OCI-LY7 (cell line): ENCODE measurements at places on chromosomes 16 and 17.

DNA sequence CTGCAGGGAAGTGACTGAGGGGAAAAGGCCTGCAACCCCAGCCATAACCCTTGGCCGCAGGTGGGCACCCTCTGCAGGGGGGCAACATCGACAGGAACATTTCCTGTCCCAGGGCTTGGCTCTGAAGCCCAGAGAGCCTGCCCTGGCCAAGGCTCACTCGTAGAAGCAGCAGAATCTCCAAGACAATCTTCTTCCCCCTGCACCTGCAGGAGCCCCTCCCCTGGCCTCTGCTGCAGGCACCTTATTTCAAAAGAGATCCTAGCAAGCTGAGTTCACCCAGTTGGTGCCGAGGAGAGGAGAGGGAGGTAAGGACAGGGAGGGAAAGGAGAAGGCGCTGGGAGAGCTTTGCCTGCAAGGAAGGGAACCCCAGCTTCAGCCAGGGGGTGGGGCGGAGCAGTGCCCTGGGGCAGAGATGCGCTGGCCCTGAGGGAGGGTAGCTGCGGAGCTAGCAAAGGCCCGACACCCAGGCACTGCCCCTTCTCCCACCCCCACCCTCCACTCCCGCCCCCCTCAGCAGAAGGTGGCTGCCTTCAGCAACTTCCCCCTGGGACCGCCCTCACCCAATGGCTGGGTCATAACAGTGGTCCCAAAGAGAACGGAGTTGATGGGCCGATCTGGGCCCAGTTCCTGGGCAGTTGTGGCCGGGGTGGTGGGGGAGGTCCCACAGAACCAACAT, 104.3 kb upstream of the TNRC6C start:
- no peak for DNase-seq

GRCh38 chr17:51372345-51373004, 112.1 kb downstream of the UTP18 start:
- DNase-seq: peak; percentile 94

- DNase-seq: no peak
Measured at GRCh38 chr16:72976438-72977064, 71.4 kb downstream of the ZFHX3 start.

DNA sequence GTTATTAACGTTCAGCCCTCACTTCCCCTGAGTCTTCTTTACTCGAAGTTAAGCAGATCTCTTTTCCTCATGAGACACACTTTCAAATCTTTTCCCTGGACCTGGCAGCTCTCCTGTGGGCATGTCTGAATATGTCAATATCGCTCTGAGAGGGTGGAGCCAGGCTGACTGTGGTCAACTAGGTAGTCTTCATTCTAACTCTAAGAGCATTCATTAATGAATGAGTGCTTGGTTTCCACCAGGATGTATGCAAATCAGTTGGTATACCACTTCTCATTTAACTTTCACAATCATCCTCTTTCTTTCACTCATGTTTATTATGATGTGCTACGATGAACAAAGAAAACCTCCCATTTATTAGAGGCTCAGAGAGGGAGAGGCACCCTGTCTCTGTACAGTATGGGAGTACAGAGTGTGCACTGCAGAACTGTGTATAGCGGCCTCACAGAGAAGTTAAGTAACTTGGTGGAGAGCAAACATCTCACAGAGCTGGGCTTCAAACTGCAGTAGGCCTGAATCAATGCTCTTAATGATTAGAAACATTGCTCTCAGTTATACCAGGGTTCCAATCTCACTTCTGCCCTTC, 39.9 kb downstream of the OTOA start:
- no peak for DNase-seq

DNA sequence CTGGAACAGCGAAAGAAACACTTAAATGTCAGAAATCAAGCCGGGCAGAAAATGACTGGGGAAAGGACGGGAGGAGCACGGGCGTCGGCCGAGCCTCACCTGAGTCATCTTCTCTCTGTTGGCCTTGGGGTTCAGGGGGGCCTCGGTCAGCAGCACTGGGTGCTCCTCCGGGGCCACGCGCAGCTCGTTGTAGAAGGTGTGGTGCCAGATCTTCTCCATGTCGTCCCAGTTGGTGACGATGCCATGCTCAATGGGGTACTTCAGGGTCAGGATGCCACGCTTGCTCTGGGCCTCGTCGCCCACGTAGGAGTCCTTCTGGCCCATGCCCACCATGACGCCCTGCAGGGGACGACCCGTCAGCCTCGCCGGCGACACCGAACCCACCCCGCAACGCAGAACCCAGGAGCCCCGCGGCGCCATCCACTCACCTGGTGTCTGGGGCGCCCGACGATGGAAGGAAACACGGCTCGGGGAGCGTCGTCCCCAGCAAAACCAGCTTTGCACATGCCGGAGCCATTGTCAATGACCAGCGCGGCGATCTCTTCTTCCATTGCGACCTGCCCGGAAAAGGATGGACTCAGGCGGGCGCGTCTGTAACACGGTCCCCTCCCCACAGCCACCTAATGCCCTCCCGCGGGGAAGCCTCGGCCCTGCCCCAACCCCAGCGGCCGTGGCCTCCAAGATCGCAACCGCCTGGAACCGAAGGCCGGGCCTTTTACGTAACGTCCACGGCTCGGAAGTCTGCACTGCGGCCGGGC, 616 bp downstream of the ACTG1 start:
- peak; percentile 52 for DNase-seq

DNA sequence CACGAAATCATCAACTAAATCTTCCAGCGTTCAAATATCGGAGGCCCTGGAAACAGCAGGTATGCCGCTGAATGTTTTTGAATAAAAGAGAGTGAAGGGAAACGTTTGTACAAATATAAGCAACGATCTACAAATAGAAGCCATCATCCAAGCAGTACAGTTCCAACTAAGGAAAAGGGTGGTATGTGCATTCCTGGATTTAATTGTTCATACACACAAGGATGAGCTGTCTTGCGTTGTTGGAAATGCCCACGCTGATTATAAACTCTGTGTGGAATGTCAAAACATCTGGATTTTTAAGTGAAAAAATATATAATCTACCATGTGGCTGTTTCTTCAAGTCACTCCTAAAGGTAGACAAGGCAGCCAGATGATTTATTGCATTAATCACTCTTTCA, 191.8 kb upstream of the HSBP1 start:
- DNase-seq: no peak

DNA sequence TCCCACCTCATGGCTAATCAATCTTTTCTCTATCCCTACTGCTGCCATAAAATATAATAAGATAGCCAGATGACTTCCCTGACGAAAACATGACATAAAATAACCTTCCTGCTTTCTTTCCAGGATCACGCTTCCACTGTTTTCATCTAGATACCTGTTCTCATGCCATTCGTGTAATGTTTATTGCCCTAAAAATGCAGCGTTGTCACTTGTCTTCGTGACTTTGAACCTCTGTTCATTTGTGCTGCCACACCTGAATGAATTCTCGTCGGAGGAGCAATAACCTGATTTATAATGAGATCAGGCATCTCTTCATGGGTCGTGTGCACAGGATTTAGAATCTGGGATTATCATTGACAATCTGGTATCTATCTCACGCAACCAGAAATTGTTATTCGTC, 1401.9 kb downstream of the CDH11 start:
- DNase-seq: no peak

DNA sequence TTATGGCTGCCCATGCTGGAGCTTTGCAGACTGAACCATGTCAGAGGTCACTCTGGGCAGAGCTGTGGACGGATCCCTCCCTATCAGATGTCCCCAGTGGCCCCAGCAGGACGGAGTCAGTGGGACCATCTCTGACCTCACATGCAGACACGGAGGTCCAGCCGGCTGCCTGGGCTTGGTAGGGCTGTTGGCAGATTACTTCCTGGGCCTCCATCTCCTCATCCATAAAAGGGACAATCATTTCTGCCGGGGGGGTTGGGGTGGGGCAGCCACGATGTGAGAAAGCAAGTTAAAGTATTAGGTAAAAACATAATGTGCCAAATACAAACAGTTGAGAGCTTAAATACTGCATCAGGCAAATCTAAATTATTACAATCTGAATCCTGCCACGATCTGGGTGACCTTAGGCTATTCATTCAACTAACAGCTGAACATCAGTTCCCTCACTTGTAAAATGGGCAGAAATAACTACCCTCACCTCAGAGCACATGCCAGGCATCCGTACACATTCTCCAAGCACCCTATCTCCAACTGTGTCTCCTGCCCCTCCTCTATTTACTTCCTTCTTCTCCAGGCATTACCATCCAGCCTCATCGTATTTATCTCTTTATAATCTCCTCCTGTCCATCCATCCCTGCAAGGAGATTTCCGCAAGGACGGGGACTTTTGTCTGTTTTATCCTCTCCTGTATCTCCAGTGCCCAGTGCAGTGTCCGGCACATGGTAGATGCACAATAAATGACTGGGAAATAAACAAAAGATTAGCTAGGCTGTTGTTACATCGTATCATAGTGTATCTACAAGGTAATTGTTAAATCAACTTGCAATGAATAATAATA, 192.3 kb upstream of the FOXF1 start:
- DNase-seq: no peak

DNA sequence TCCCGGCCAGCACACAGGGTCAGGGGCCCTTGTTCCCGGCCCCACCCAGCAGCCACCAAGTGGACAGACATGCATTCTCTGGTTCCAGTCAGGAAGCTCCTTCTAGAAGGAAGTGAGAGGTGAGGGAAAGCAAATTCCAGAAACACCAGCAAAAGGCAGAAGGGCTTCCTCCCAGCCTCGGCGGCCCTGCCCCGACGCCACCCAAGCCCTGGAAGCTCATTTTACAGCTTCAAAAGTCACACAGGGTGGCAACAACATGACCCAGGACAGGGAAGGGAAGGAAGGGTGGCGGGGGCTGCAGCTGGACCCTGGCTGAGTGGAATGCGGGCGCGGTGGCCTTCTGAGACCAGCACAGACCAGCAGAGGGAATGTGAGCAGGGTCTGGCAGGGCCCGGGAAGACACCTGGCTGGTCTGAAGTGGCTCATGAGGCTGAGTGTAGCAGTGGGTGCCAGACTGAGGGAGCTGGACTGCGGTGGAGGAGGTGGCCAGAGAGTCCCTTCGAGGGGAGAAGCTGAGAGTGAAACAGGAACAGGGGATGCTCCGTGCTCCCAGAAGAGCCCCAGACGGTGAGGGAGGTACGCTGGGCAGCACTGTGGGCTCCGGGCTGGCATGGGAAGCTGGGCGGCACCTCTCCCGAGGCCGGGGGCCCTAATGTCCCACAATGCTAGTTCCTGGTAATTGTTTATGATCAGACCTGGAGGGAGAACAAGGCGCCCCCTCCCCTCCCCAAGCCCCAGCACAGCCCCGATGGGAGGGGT, 1.9 kb upstream of the UNC13D start:
- DNase-seq: no peak

GRCh38 chr17:6305613-6306360, 129.1 kb downstream of the AIPL1 start:
- peak; percentile 19 for DNase-seq

GRCh38 chr17:17018021-17018441, 24.2 kb upstream of the MPRIP start:
- DNase-seq: no peak

DNA sequence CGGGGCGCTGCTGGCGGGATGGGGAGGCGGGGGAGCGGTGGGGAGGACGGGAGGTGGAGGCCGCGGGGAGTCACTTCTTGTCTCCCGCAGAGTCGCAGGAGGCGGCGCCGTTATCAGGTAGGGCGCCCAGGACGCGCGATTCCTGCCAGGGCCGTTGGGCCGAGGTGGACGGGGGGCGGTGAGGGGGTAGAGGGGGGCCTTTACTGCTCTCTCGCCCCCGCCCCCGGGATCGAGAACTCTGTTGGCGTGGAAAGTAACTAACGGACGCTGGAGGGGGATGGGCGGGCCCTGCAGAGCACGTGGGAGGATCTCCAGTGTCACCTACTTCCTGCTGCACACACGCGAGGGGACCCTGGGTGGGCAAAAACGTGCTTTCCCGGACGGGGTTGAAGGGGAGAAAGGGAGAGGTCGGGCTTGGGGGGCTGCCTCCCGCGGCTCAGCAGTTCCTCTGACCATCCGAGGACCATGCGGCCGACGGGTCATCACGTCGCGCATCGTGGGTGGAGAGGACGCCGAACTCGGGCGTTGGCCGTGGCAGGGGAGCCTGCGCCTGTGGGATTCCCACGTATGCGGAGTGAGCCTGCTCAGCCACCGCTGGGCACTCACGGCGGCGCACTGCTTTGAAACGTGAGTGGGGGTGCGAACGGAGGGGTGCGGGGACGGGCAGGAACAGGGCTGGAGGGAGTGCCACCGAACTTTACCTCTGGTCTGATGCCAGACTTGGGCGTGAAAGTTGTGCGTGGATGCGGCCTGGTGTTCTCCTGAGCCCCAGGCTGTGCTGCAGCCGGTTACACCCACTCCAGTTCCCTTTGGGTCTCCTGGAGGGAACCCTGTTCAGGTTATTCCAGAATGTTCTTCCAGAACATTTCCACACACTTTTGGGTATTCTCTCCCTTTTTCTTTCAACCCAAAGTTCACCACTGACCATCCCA, 569 bp downstream of the PRSS21 start:
- DNase-seq: peak; percentile 51

DNA sequence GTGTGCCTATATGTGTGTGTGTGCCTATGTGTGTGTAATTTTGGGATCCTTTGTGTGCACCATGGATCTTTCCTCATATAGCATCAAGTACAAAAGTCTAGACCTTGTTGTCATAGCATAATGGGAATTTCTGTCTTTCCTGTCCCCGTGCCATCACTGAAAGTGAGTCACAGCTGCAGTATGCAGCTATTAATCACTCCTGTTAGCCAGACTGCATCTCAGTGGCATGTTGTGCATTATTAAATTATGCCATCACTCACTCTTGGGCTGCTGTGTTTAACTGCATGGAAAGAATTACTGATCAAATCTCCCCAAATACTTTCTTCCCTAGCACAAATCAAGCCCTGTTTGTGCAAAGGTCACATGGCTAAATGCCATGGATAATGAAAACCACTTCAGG, 92.4 kb downstream of the CBLN1 start:
- no peak for DNase-seq

GRCh38 chr17:67390006-67390645, 13.0 kb downstream of the PITPNC1 start:
- no peak for DNase-seq

DNA sequence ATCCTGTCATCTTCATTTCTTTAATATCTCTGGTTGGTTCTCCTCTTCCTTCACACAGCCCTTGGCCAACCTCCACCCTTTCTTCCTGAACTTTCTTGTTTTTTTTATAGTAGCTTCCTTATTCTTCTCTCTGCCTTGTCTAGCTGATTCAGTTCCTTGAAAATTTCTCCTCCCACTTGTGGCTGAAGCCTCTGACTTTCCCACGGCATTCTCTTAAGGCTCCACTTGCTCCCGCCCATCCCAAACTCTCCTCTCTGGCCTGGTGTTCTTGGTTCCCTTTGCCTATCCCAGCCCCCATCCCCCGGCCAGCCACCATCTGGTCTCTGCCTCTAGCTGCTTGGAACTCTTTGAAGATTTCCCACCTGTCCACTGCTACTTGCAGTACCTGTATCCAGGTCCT, 29.1 kb downstream of the NLRP1 start:
- no peak for DNase-seq

DNA sequence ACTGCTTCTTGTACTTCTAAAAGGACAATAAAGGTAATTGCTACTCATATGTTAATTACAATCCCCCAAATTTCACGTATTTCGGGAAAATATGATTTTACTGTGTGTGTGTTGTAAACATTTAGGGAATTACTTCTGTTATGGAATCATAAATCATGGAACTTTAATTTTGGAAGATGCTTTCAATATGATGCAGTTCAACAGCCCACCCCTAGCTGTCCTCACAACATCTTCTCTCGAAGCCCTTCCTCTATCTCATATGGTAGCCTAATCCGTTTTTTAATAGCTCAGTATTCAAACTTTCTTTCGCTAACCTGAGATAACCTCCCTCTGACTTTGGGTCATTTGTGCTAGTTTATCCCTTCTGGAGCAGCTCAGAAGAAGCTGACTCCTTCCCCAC, 78.4 kb downstream of the ANKFN1 start:
- no peak for DNase-seq

GRCh38 chr16:54432897-54433229, 146.3 kb upstream of the IRX3 start:
- DNase-seq: no peak

- no peak for DNase-seq
Measured at GRCh38 chr17:83189044-83190003, 109.9 kb downstream of the METRNL start.
